B cell (primary cell): ENCODE measurements at places on chromosomes 1 and 21.

DNA sequence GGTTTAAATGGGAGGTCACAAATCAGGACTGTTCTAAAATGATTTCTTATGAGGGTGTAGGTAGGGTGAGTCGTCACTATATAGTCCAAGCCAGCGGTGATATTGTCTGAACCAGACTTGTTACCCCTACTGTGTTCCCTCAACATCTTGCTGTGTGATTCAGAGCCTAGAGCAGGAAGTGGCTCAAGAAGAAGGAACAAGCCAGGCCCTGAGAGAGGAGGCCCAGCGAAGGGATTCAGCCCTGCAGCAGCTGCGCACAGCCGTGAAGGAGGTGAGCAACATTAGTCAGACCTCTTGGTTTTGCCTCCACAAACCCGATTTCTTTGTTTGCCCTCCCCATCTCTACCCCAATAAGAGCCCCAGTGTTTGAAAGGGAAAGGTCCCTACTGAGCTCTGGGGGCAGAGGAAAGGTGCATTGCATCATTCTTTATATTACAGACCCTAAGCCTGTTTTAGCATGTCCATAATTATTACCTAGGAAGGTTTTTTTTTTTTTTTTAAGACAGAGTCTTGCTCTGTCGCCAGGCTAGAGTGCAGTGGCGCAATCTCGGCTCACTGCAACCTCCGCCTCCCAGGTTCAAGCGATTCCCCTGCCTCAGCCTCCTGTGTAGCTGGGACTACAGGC is 5.0 kb upstream of the SH3BGRL3 start:
- no peak for DNase-seq

DNA sequence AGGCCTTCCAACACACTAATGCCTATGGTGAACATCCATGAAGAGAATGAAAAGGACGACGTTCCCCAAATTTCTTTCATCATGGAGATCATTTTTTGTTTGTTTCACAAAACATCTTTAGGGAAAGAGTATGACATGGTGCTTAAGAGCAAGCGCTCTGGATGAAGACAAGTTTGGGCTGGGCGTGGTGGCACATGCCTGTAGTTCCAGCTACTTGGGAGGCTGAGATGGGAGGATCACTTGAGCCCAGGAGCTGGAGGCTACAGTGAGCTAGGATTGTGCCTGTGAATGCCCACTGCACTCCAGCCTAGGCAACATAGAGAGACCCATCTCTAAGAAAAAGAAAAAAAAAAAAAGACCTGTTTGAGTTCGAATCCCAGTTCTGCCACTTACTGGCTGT is 253.1 kb downstream of the PTPRU start:
- DNase-seq, result no peak

- DNase-seq, result no peak
These were observed 95.1 kb downstream of the ST3GAL3 start for GRCh38 chr1:43802356-43802980.

DNA sequence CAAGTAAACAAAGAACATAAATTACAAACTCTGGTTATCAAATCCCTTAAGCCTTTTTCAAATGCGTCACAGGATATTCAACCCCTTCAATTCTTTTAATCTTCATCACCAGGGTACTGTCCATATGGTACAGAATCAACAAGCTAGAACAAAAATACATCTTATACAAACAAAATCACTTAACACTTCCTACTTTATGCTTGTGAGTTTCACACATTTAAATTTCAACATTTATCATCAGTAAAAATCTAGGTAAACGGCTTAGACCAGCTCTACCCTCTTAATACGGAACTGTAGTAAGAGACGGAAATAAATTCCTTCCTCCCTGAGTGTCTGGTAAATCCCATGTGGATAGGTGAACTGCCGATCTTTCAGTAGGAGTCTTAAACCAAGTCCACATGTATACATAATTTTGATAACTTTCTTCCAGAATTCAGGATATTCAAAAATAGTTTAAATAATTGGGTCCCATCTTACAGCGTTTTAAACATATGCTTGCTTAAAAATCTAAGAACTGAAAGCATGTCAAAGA is 1.0 kb downstream of the CCDC181 start:
- DNase-seq, result no peak

DNA sequence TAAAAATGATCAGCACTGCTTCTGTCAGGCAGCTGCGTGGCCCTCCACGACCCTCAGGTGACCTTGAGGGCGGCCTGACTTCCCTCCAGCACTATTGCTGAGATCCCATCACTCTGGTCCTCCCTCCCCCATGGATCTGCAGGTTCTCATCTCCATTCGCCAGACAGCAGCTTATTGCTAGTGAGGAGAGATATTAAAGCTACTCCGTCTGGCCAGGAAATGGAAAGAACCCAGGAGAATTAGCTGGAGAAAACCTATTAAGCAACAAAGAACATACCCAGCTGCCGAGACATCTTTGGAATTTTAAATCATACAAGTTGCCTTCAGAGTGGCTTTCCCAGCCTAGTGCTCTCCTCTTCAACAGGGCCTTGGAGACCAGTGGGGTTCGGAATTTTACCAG is 25.7 kb upstream of the KCNN3 start:
- no peak for DNase-seq

- no peak for DNase-seq
These were observed 33.5 kb upstream of the MACF1 start for GRCh38 chr1:39170731-39171667.
